Activated T-helper 1 cell treated with Interleukin-2 at 50 U/mL for 16 hours (primary cell): ENCODE measurements at places on chromosomes 1 and 21.

DNA sequence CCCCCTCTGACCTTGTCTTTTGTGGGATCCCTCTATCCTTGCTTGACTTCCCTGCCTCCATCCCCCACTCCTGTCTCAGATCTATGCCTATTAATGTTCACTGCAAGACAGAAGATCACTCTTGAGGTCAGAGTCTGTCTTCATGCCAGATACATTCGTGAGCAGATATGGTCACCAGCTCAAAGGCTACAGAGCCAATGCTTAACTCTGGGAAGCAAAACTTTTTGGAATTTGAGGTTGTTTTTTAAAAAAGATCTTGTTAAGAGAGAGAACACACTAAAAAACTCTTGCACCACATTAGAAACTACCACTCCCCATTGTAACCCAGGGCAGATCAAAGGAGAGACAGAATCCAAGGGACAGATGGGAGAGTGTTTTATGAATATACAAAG lies 17.1 kb upstream of the A3GALT2 start:
- no peak for DNase-seq

DNA sequence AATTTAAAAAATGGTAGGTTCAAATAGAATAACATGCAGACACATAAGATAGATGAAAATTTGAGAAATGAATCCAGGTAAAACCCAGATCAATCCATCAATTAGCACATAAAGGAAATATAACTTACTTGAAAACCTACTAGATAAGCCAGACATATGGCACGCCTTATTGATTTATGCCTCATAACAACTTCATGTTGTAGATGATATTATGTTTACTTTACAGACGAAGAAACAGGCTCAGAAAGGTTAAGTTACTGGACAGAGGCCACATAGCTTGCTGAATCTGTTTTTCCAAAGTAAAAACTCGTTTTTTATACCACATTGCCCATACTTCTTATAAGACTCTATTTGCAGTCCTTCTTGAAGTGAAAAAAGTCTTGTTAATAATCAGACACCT lies 22.1 kb upstream of the NCF2 start:
- no peak for DNase-seq

GRCh38 chr1:229006121-229006870 lies 264.6 kb upstream of the RAB4A start:
- DNase-seq: no peak

- DNase-seq: no peak
Measured at GRCh38 chr1:225707824-225708223, 54.9 kb upstream of the ENAH start.

- DNase-seq: no peak
Measured at GRCh38 chr1:228154670-228155571, 5.2 kb downstream of the GJC2 start.

DNA sequence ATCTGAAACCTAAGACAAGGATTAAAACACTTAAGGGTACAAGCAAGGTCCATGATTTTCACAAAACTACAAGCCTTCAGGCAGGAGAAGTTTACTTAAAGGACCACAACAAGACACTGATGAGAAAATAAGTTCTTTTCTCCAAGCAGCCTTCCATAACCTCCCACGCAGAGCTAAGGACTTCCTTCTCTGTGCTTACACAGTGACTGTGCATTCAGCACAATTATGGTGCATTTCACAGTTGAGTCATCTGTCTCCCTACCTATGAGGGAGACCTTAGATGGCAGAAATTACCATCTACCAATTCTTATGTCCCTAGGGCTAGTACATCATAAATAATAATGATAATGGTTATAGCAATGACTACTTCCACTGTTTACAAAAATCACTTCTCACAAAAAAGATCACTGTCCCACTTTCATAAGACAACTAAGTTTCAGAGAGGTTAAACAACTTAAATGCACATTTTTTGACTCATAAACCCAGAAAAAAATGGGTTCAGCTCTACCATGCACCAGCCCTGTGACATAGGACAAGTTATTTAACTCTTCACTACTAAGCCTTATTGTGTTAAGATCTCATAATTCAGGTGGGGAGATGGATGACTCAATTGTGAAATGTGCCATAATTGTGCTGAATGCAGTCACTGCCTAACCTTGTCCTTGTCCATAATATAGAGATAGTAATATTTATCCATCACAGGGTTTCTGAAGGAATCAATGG lies 45.3 kb downstream of the TARBP1 start:
- no peak for DNase-seq

DNA sequence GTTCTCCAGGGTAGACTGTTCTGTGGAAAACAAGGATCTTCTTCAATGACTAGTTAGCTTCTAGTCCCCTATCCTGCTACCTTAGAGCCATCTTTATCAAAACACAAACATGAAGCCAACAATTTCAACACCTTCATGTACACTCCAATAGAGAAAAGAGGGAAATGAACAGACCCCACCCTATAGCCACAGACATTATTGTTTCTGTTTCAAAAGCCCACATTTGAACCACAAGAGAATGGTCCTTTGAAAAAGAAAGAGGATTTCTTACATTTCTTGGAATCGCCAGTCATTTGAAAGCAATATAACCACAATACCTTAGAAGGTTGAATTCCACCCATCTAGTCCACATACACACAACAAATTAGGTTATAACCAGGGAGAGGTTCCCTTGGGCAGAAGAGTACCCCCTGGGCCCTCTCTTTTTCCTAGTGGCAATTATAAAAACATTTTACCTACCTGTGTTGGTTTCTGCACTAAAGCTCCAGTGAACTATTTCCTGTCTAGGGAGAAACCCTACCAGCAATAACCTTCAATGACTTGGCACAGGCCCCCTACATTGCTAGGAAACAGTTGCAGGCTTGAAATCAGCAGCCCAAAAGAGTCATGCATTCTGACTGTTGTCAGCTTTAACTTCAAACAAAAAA lies 2.7 kb upstream of the LPGAT1 start:
- DNase-seq: no peak

DNA sequence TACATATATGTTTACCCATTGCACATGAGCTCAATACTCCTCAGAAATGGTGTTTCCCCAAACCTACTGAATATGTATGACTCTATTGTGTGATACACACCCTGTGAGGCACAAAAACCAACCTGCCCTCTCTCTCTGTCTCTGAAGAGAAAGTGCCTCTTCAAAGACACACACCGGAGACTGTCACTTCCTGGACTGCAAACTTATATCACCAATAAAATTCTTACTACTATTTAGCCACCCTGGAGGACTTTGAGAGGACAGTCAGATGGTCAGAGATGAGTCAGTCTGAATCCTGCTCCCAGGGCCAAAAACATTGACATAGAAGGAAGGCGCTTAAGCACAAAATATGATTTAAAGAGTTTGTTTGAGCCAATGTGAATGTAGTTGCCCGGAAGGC lies 110.4 kb downstream of the PPIAL4G start:
- no peak for DNase-seq

- DNase-seq: no peak
Measured at GRCh38 chr1:117630423-117630998, 24.7 kb downstream of the TENT5C start.

DNA sequence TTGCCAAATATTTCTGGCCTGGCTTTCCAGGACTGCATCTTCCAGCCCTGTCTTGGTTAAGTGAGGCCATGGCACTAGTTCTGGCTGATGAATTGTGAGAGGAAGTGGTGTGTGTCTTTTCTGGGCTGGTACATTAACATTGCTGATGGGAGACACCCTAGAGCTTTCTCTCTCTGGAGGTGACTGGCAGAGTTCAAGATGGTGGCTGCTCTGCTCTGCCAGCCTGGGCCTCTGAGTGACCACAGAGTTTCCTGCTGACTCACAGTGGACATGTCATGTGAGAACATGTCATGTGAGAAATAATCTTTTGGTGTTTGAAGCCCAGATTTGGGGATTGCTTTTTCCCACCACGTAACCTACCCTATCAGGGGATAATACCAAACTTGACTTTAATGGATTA lies 218.0 kb upstream of the KIAA0040 start:
- DNase-seq: no peak

- DNase-seq: no peak
Measured at GRCh38 chr1:61011561-61012263, 70.6 kb upstream of the NFIA start.

GRCh38 chr21:16775076-16775475 lies 737.8 kb upstream of the CXADR start:
- DNase-seq: no peak

DNA sequence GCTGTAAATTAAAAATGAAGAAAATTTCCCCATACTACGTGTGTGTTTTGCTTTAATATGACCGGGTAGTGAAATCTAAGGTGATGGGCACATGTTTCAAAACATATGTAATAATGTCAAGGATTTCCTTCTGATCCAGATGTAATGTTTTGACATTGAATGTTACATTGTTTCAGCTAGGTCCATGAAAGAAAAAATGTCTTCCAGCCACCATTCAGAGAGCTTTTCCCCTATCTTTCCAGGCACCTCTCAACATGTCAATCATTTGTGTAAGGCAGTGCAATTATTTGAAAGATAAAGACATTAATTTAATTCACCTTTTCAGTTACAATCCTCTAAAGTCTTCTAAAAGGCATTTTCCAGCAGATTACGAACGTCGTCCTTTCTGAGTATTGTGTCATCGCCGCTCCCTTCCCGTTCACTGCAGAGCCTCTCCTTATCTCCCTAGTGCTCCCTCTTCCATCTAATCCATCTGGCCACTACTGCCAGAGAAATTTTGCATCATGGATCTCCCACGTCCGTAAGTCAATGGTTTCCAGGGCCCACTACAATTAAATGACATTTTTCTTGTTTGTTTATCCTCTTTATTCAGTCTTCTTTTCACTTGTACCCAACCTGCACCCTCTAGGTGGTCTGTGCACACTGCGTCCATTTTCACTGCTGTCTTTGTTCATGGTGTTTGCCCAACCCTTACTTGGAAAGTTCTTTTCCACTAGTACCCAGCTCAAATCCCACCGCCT lies 1.3 kb upstream of the VAMP3 start:
- DNase-seq: no peak

DNA sequence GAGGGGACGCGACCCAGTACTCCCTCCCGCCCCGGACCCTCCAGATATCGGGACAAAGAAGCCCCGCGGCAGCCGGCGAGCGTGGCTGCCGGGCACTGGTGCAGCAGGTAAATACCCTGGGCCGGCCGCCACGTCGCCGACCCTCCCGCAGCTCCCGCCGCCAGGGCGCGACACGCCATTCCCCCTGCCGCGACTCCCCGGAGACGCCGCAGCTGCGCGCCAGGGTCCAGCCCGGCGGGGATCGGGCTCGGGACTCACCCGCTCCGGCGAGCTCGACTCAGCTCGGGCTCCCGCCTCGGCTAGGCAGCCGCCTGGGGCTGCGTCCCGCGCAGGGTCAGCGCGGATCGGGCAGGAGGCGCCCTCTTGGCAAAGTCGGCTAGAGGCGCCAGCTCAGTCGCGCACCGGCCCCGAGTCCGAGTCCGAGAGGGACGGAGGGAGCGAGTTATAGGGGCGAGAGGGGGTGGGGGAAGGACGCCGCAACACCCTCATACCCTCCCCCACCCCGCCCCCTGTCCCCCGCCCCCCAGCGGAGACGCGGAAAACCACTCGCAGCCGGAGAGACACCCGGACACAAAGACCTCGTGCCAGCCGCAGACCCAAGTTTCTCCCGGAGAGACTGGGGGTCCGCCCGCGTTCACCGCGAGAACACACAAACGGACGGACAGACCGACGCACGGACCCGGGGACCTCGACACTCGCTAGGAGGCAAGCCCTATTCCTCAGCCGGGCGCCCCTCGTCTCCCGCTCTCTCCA lies 985 bp downstream of the SYT6 start:
- DNase-seq: no peak

DNA sequence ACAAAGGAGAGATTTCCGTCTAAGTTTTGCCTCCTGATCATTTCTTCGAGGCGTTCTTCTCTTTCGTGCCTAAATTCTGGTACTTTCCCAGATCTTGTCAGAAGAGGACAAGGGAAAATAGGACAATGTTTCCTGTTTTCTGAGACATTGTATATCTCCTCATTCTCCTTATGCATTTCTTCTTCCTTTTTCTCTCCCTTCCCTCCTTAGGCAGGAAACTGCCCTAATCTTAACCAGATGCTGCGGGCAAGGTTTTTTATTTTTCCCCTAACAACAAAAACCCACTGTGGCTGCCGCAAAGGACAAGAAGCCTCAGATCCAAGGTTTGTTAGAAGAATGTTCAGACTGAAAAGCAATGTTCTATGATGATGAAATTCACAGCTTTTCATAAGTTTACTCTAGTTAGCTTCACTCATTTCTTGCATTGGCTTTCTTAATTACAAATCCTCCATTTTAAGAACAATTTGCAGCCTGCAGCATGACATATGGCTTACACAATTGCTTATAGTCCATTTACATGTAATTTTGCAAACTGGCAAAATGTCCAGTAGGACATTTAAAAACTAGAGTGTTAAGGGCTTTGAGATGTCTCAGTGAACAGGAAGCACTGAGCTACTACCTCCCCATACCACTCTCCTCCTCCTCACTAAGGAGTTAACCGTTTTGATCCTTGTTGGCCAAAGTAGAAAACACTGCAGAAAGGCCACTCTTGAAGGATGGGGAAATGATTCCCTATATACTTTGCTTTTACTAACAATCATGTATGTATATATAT lies 624 bp downstream of the CTSK start:
- no peak for DNase-seq

- no peak for DNase-seq
Measured at GRCh38 chr1:181779343-181779742, 282.2 kb downstream of the ZNF648 start.

DNA sequence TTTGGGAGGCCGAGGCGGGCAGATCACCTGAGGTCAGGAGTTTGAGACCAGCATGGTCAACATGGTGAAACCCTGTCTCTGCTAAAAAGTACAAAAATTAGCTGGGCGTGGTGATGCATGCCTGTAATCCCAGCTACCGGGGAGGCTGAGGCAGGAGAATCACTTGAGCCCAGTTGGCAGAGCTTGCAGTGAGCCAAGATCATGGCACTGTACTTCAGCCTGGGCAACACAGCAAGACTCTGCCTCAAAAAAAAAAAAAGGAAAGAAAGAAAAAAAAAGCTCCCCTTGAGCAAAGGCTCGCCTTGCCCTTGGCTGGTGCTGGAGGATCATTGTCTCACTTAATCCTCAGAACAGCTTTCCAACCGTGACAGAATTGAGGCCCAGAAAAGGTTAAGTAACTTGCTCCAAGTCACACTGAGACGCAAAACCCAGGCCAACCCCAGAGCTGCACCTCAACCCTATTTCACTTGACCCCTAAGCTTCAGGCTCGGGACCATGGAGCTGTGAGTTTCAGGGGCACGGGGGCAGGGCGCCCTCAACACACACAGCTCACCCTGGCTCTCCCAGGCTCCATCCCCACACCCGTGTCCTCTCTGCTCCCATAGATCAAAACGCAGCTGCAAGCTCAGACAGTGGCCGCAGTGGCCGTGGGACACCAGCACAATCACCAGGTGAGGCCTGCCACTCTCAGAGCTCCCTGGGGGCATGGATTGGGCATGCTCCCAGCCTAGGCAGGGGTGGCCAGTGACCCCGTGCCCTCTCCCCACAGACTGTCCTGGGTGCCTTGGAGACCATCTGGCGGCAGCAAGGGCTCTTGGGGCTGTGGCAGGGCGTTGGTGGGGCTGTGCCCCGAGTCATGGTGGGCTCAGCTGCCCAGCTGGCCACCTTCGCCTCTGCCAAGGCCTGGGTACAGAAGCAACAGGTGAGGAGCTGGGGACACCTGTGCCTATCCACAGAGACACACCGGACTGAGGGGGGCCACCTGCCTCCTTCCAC lies 1.6 kb downstream of the SLC25A34 start:
- DNase-seq: no peak

GRCh38 chr1:12407050-12407961 lies 177.5 kb downstream of the VPS13D start:
- no peak for DNase-seq
